ENCODE measurements at places on chromosomes 2 and 18. TPM values are rescaled to one million over a fixed set of nuclear protein-coding genes. Genes with fewer than 3 reads are reported as not detected.

The RNF144A gene
- 3.5 TPM for polyA plus RNA-seq

The OTOS gene
- not detected for polyA plus RNA-seq

The RFTN2 gene
- polyA plus RNA-seq, result 2.3 TPM

The DPYSL5 gene
- not detected for polyA plus RNA-seq

The PSMA8 gene
- not detected for polyA plus RNA-seq

The OR6B2 gene
- polyA plus RNA-seq, result not detected

The PAX8 gene
- 0.53 TPM for polyA plus RNA-seq

The RAD51AP2 gene
- not detected for polyA plus RNA-seq

The CELF4 gene
- 0.19 TPM for polyA plus RNA-seq

The LRRTM1 gene
- 0.19 TPM for polyA plus RNA-seq

The CEP192 gene
- 5.5 TPM for polyA plus RNA-seq

The ACVR1 gene
- polyA plus RNA-seq, result 5.6 TPM

The PLA2R1 gene
- 0.36 TPM for polyA plus RNA-seq

The PELI1 gene
- 7.5 TPM for polyA plus RNA-seq

The ANKRD62 gene
- polyA plus RNA-seq, result not detected

The POTEF gene
- not detected for polyA plus RNA-seq

The ASB18 gene
- polyA plus RNA-seq, result 6.7 TPM

The ITPRID2 gene
- polyA plus RNA-seq, result 41.5 TPM

The C1GALT1C1L gene
- 0.46 TPM for polyA plus RNA-seq

The CNDP1 gene
- not detected for polyA plus RNA-seq

The LRRC30 gene
- polyA plus RNA-seq, result not detected
